ENCODE measurements at places on chromosomes 1 and 21. TPM values are rescaled to one million over a fixed set of nuclear protein-coding genes. Genes with fewer than 3 reads are reported as not detected.
A peak's percentile ranks its signal among the peaks of the same experiment; 100 is the strongest.

NBPF20 gene
- 0.82 TPM for total RNA-seq

DNA sequence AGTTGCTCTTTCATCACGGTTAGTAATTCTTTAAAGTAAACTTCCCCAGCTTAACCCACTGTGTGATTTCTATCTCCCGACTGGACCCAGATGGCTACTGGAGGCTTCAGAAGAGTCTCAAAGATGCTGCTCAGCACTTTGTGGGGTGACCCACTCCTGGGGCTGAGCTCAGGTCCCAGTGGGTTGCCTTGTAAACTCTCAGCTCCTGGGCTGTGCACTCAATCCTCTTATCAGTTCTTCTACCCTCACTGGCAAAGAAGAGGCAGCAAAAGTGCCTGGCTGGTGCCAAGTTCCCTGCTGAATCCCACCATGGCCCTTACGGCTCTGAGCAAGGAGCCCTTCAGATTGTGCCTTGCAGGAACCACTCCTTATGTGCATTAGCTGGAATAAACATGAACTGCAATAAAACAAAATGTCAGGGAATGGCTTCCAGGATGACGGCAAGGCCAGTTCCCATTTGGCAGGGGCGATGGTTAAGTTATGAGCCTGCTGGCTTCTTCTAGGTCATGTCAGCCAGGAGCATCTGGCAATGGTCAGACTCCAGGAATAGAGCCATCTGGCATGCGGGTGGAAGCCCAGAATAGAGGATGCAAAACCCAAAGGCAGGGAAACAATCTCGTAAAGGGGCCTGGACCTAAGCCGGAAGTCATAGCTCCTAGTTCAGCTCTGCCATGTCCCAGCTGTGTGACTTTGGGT is 6.8 kb downstream of the MYOC start:
- no peak overlapping the region for H3K27ac ChIP-seq
- peaks cover 8% of the 10 kb centered on the region for H3K4me1 ChIP-seq
- H3K4me3 ChIP-seq = no peak overlapping the region
- H3K36me3 ChIP-seq = no peaks in the 10 kb centered on the region
- peaks cover 6% of the 10 kb centered on the region for H3K27me3 ChIP-seq

GRCh38 chr1:55503663-55504305 is 288.6 kb upstream of the USP24 start:
- no peak overlapping the region for H3K4me3 ChIP-seq
- DNase-seq = no peak
- no peaks in the 10 kb centered on the region for H3K4me1 ChIP-seq
- H3K36me3 ChIP-seq = no peaks in the 10 kb centered on the region

GRCh38 chr1:248699099-248699498 is 3.5 kb downstream of the OR14I1 start:
- H3K27ac ChIP-seq = no peak overlapping the region
- H3K27me3 ChIP-seq = no peaks in the 10 kb centered on the region
- H3K36me3 ChIP-seq = no peaks in the 10 kb centered on the region
- DNase-seq = no peak
- H3K4me3 ChIP-seq = no peak overlapping the region

- H3K36me3 ChIP-seq = no peaks in the 10 kb centered on the region
- H3K27me3 ChIP-seq = peaks cover 4% of the 10 kb centered on the region
- no peak within 1 kb of the TSS for H3K27ac ChIP-seq
- DNase-seq = no peak
Observed at GRCh38 chr1:152566681-152567080, at the start of gene LCE3E. LCE3E (minus strand) TSS chr1:152566780; CDS start chr1:152566208, 572 bp downstream.

DNA sequence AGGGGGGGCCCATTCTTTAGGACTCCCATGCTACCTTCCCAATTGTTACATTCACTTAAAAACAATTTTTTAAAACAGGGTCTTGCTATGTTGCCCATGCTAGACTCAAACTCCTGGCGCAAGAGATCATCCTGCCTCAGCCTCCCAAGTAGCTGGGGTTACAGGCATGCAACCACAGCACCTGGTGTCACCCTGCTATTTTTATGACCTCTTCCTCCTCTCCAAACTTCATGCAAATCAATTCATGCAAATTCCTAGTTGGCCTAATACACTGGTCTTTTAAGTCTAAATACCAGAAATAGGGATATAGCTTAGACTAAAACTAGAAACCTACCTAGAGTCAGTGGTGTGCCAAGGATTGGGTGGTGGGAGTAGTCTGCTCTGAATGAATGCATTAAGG is 30.1 kb downstream of the CDKN2C start:
- H3K27me3 ChIP-seq = peaks cover 28% of the 10 kb centered on the region
- no peaks in the 10 kb centered on the region for H3K4me1 ChIP-seq
- H3K36me3 ChIP-seq = no peaks in the 10 kb centered on the region
- no peak overlapping the region for H3K4me3 ChIP-seq
- no peak overlapping the region for H3K27ac ChIP-seq

GBP6 gene
- total RNA-seq = not detected

DNA sequence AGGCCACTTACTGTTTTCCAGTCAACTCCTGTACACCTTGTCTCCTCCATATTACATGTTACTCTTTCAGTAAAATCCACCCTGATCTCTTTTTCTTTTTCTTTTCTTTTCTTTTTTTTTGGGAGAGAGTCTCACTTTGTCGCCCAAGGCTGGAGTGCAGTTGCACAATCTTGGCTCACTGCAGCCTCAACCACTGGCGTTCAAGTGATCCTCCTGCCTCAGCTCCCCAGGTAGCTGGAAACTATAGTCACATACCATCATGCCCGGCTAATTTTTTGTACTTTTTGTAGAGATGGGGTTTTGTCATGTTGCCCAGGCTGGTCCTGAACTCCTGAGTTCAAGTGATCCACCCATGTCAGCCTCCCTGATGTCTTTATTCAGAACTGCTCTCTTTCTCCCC is 57.8 kb downstream of the CYYR1 start:
- no peaks in the 10 kb centered on the region for H3K36me3 ChIP-seq
- H3K4me3 ChIP-seq = no peak overlapping the region
- DNase-seq = no peak
- H3K27me3 ChIP-seq = no peaks in the 10 kb centered on the region
- no peaks in the 10 kb centered on the region for H3K4me1 ChIP-seq
- no peak overlapping the region for H3K27ac ChIP-seq

DNA sequence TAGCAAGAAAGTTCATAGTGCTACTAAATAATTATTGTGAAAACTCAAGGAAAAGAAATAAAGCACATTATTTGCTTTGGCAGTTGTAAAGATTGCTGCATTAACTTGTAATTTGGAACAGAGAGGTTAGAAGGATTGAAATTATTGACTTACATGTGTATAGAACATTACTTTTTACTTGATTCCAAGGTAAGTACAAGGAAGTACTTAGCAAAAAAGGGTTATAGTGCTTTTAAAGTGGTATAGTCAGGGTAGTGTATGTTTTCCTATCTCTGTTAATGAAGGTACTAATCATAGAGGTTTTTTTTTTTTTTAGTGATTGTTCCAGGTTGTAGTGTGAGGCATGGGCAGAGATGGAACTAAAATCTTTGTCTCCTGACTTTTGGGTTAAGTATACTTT is 29.4 kb downstream of the MAN1A2 start:
- DNase-seq = no peak
- no peaks in the 10 kb centered on the region for H3K27me3 ChIP-seq
- H3K36me3 ChIP-seq = peaks cover 7% of the 10 kb centered on the region
- peaks cover 17% of the 10 kb centered on the region for H3K4me1 ChIP-seq
- H3K4me3 ChIP-seq = no peak overlapping the region
- H3K27ac ChIP-seq = no peak overlapping the region

SOX13 gene
- total RNA-seq = 0.71 TPM

KCNC4 gene
- total RNA-seq = 31.1 TPM

- no peak overlapping the region for H3K4me3 ChIP-seq
- no peaks in the 10 kb centered on the region for H3K36me3 ChIP-seq
Observed at GRCh38 chr21:45309069-45309986, 21.6 kb upstream of the POFUT2 start.

DNAJC6 gene
- total RNA-seq = 3.0 TPM

DNA sequence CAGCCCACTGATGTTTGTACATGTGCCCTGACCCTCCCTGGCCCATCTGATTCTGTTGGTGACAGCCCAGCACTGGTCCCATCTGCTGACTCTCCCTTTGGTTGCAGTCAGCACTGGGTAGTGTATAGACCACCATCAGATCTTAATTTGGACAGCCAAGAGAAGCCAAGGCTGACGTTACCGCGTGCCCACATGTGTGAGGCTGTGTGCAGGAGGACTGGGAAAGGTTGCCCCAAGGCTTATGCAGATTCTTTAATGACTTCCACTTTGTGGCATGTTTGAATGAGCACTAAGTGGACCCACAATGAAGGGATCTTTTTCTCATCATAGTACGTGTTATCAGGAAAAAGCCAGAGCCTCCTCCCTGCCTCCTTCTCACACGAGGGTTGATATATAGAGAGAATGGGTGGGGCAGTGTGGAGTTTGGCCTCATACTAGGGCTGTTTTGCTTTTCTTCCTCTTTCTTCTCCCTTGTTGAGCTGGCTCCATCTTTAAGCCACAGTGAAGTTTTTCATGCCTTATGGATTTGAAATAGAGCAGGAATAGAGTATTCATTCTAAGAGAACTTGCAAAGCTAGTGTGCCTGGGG is 93.5 kb downstream of the NAV1 start:
- H3K4me1 ChIP-seq = no peaks in the 10 kb centered on the region
- no peak overlapping the region for H3K4me3 ChIP-seq
- DNase-seq = no peak
- H3K36me3 ChIP-seq = no peaks in the 10 kb centered on the region
- no peak overlapping the region for H3K27ac ChIP-seq

DNA sequence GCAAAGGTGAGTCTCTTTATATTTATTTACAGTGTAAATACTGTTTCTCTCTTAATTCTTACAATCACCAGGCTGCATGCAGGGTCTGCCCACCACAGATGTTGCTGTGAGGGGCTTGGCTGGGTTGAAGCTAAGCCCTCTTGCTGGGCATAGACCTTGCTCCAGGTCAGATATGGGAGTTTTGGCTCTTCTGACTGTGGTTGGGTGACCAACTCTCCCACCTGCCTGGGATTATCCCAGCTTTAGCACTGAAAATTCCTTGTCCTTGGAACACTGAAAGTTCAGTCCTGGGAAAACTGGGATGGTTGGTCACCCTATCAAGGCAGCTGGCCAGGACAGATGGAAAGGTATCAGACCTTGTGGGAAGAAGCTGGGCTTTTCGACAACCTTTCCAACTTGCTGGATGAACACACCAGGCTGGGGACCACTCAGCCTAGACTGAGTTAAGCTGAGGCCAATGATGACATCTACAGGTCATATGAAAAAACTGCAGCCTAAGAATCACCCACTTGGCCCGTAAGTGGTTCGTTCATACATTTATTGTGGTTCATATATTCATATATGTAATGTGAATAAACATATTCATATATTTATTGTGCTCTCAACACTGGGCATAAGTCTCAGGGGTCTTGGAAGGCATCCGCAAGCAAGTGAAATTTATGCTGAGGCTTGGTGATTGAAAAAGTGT is 26.6 kb upstream of the HPDL start:
- no peaks in the 10 kb centered on the region for H3K27me3 ChIP-seq
- no peaks in the 10 kb centered on the region for H3K36me3 ChIP-seq
- no peak for DNase-seq
- no peak overlapping the region for H3K4me3 ChIP-seq

PEAR1 gene
- total RNA-seq = 0.80 TPM

DNA sequence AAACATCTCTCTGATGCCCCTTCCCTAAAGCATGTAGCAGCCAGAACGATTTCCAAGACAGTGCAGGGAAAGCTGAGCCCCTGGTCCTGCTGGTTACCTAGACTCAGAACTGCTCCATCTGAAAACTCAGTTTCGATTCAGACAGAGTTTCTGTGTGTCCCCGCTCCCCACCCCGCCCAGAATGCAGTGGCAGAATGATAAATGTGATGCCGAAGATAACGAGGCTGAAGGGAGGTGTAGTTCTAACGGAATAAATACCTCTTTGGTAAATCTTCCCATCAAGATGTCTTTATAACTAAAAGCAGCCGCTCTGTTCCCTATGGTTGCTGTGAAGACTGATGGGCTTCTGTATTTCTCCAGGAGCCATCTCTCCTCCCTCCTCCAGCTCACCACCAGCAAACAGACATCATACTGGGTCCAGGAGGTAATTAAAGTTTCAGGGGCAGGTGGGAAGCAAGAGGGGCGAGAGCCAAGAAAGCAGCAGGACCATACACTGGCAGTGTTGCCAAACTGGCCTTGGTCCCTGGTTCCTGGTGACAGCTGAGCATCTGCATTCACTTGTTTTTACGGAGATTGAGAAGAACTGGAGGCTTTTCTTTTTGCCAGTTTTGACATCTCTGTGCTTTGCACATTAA is 76.9 kb downstream of the DDX20 start:
- no peaks in the 10 kb centered on the region for H3K36me3 ChIP-seq
- no peaks in the 10 kb centered on the region for H3K4me1 ChIP-seq
- H3K27ac ChIP-seq = no peak overlapping the region
- DNase-seq = no peak
- no peak overlapping the region for H3K4me3 ChIP-seq

DNA sequence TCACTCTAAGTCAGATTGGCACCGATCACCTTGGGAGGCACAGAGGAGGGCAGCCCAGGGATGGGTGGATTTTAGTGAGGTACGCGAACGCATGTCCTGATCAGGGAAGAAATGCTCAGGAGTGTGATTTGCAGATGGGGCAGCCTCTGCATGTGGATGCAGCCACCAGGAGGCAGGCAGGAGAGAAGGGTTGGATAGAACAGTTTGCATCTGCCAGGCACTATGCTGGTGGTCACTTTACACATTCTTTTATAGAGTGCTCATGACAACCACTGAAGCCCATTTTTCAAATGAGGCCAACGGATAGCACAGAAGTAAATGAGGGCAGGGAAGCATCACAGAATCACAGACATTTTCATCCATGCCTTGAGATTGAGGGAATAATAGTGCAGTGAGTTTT is 5.7 kb downstream of the LAMB3 start:
- H3K36me3 ChIP-seq = no peaks in the 10 kb centered on the region
- peaks cover 40% of the 10 kb centered on the region for H3K4me1 ChIP-seq
- H3K4me3 ChIP-seq = no peak overlapping the region
- DNase-seq = no peak
- peak overlapping the region; percentile 36 for H3K27ac ChIP-seq
- no peaks in the 10 kb centered on the region for H3K27me3 ChIP-seq

EFHD2 gene
- 85.2 TPM for total RNA-seq

GRCh38 chr1:105326886-105327285 is 1577.2 kb downstream of the AMY1C start:
- no peak overlapping the region for H3K27ac ChIP-seq
- H3K4me3 ChIP-seq = no peak overlapping the region
- DNase-seq = no peak
- no peaks in the 10 kb centered on the region for H3K4me1 ChIP-seq
- no peaks in the 10 kb centered on the region for H3K36me3 ChIP-seq

RPE65 gene
- not detected for total RNA-seq

JAM2 gene
- total RNA-seq = 0.28 TPM

GRCh38 chr1:14815175-14815877 is 216.8 kb downstream of the KAZN start:
- no peaks in the 10 kb centered on the region for H3K4me1 ChIP-seq
- DNase-seq = no peak
- H3K36me3 ChIP-seq = no peaks in the 10 kb centered on the region
- no peaks in the 10 kb centered on the region for H3K27me3 ChIP-seq
- H3K4me3 ChIP-seq = no peak overlapping the region

Measured in activated T-helper 2 cell treated with anti-CD3 and anti-CD28 coated beads, Interferon-gamma antibody, Interleukin-2, Interleukin-4, amounts not matched to agents 10 μg/mL and 5 μg/mL and 100 μg/mL, durations not matched to agents 14 hours and 24 hours and 36 hours (primary cell).